NCI-H1092 (cell line): ENCODE measurements at places on chromosomes 16 and 17.

- DNase-seq = peak; percentile 42
These were observed 234.9 kb upstream of the CIBAR2 start for GRCh38 chr16:85347213-85347591.

DNA sequence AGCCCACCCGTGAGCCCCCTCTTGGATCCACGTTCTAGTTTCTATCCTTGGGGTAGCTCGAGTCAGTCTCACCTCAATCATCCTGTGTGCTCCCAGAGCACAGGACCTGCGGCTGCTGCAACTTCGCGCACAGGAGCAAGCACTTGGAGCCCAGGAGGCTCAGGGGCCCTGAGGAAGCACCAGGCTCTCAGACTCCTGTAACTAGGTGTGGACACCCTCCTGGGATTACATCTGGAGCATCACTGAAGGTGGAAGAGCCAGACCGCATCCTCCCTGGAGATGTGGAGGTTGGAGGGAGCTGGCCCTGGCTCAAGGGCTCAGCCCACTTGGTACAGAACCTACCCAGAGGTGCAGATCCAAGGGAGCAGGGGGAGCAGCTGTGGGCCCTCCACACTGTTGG, 2.7 kb downstream of the HBQ1 start:
- no peak for DNase-seq

- no peak for DNase-seq
These were observed 2.3 kb upstream of the PYDC1 start for GRCh38 chr16:31219154-31219741.

DNA sequence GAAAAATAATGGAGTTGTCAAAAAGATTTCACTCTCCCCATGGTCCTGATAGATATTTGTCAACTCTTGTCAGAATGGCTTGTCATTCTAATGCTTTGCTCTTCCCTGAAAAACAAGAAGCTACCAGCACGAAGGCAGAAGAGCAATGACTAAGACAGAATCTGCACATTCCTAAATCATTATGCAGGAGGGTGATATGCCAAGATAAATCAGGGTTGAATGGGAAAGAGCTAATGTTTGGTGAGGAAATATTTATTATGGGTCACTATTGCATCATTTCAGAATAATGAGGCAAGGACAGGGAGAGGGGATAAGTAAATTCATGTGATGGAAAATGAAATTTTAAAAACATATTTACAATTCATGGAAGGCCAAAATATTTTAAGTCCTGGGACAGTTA, 297.5 kb upstream of the XYLT1 start:
- DNase-seq = no peak

GRCh38 chr17:38434178-38434665, 6.0 kb downstream of the ARHGAP23 start:
- no peak for DNase-seq

- no peak for DNase-seq
These were observed 32.7 kb downstream of the WSB1 start for GRCh38 chr17:27326585-27326984.

DNA sequence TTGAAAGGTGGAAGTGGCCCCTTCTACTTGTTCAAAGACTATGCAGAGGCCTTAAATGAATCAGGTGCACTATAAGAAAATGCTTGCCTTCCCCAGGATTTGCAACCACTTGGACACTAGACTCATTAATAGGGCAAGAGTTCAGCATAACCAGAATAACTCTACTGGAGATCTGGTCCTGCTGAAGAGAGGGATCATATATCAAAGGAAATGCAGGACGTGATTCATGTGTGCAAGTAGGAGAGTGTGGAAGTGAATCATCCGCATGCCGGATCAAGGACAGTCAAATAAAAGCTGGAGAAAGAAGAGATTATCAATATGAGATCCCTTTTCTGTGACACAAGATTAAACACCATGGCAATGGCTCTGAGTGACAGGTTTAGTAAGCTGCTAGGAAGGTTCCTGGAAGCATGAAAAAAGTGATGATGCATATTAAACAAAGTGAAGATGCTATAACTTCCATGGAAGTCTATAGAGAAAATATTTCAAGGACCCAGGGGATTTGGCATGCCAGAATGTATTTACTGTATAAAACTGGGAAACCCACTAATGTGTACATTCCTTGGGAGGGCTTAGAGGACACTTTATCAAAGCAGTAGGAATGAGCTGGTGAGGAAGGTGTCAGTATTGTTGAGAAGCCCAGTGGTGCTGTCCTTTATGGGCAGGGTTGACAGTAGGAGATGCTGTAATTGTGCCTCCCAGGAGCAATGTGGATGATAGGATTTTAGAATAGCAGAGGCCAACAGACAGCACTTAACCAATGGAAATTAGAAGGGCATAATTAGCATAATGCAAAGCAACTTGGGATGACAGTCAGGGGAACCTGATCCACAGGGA, 133.1 kb downstream of the ABCA8 start:
- DNase-seq = no peak

- DNase-seq = no peak
These were observed 178.3 kb downstream of the ENGASE start for GRCh38 chr17:79252886-79253285.

GRCh38 chr16:48492133-48492532, 106.9 kb upstream of the SIAH1 start:
- DNase-seq = no peak

DNA sequence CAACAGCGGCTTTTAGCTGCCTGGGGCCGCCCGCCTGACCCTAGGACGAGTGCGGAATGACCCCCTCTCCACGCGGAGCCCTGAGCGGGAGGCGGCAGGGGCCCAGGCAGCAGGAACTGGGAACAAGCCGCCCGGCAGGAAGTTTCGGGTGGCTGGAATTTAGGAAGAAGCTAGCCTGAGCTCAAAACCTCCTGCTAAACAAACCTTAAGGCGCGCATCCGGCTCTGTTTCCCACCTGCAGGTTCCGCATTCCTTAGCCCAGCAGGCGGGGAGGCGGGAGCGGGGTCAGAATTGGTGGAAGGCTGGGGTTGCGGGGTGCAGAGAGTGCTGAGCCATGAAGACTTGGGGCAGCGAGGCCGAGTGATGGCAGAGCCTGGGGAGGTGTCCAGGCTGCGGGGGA, 813.9 kb downstream of the KCNJ18 start:
- DNase-seq = no peak

DNA sequence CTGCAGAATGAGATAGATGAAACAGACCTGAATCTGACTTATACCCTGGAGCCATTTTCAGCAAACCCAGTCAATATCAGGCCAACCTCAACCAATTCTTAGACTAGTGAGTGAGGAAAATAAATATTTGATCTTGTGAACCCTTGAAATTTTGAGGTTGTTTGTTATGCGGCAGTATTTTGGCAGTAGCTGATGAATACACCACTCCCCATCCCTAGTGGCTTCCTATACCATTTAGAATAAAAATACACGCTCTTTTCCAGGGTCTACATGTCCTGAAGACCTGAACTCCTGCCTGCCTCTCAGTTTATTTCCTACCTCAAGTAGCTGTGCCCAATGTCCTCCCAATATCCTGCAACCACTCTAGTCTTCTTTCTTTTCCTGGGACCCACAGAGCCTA, 647.3 kb downstream of the WWOX start:
- DNase-seq = no peak

DNA sequence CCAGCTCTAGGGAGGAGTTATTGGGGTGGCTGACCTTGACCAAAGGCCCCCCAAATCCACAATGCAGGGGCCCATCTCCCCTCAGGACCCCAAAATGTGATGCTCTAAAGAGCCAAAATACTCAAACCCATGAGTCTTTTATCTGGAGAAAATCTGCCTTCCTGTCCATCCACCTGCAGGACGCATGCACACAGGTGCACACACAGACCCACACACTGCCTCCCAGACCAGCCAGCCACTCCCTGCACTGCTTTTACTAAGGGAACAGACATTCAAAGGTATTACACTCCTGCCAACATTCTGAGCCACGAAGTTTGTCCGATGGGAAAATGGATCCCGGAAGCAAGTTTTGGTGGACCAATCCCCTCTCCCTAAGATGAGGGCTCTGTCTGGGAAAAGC, 76.1 kb upstream of the CDH5 start:
- DNase-seq = no peak

DNA sequence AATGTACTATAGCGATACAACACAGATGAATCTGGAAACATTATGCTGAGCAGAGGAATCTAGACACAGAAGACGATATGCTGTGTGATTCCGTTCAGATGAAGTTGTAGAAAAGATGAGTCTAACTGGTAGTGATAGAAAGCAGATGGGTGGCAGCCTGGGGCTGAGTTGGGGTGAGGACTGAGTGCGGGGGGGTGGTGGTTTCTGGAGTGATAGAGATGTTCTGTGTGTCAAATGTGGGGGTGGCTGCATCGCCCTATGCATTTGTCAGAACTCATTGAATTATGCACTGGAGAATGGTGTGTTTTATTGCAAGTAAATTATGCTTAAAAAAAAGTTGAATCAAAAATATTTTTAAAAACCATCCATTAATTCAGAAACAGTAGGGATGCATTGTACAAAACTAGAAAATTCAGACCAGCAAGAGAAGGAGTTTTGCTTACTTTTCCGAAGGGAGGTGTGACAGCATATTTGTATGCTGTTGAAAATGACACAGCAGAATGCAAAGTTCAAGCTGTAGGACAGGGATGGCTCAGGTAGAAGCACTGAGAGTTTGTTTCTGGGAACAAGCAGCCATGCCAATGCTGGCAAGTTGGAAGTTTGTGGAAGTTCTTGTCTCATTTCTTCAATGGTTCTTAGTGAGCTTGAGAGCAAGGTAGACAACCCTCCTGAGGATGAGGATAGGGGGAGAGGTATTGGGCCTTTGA, 13.0 kb upstream of the DRG2 start:
- no peak for DNase-seq

DNA sequence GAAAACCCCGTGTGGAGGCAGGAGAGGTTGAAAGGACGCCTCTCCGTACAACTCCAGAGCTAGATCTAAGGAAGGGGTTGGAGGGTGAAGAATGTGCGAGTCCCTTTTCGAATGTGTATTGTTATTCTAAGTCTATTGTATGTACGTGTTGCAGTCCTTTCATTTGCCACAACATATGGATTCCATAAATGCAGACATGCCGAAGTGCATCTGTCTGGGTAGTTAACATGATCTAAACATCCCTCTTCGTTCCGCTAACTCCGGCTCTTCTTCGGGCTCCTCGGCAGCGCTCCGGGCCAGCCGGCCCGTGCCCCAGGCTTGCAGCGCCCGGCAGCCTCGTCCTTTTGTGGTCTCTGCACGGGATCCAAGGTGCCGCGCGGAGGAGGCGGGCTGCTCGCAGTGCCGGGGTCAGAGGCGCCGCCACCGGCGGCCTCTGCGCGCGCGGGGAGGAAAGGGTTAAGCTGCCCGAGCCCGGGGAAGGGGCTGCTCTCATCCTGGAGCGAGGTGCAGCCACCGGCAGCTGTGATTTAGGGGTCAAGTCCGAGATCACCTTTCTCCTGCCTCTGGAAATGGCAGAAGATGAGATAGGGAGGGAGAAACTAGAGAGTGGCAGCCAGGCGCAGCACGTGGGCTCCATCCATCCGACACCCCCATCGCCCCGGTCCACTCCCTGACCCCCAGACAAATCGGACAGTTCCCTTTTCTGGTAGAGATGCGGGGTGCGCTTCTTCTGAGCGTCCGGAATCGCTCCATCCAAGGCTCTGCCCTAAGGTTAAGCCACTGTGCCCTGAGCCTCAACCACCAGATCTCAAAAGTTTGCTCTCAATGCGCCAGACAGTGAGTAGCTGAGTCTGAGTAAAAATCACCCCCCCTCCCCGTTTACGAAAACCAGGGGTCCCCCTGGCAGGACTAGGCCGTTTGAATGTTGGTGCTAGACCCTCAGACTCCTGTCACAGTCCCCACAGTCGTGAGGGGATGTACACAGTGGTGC, 15.1 kb upstream of the ZFHX3 start:
- DNase-seq = no peak

DNA sequence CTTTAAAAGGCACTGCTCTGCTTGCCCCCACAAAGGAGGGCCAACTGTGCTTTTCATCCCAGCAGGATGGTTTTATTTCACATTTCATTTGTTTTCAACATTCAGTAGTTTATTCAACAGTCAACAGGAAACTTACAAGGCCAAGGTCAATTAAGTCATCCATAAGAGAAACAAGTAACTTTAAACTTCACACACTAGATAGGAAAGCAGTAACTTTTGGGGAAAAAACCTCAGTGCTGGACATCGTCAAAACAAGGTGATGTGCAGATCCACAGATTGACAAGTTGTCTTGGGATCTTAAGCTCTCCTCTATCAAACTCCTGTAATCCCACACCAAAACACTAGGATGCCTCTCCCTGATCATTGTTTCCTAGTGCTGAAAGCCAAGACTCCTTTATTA, 18.5 kb downstream of the NFE2L1 start:
- DNase-seq = no peak

- DNase-seq = no peak
These were observed 13.4 kb downstream of the SNX20 start for GRCh38 chr16:50667497-50668367.

GRCh38 chr17:64508683-64509082, 1.9 kb downstream of the CEP95 start:
- no peak for DNase-seq

DNA sequence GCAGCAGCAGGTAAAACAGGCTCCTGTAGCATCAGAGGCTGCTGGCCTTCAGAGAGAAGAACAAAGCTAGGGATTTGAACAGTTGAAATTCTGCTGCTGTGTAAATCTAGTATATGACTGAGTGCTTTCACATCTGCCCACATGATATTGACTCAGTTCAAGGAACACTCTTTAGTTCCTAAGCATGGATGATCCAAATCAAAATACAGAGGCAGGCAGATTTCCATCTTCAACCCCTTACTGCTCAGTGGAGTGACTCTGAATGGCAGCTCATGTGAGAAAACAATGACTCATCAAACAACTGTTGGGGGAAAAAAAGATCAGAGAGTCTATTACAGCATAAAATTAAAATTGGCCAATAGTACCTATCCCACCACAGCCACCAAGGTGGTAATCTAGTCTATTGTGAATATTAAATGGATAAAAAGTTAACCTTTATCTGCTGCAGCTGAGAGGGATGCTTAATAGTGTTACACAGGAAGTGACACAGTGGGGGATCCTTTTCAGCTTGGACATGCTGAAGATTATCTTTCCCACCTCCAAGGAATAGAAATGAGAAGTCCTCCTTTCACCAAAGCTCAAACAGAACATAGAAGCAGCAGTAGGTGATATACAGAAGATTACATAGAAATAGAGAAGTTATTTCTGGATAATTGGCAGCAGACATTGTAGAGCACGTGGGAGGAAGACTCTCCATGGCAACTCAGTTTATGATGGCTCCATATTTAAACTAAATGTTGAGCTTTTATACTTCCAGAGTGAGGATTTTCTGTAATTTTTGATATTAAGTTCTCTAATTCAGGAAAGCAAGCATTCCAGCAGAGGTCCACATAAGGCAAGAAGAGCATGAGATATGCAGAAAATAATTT, 239.7 kb upstream of the ERCC4 start:
- no peak for DNase-seq
